Fibroblast of mammary gland (primary cell): ENCODE measurements at places on chromosomes 5 and 9.

- DNase-seq, result no peak
Measured at GRCh38 chr9:336039-336438, 121.4 kb downstream of the DOCK8 start.

DNA sequence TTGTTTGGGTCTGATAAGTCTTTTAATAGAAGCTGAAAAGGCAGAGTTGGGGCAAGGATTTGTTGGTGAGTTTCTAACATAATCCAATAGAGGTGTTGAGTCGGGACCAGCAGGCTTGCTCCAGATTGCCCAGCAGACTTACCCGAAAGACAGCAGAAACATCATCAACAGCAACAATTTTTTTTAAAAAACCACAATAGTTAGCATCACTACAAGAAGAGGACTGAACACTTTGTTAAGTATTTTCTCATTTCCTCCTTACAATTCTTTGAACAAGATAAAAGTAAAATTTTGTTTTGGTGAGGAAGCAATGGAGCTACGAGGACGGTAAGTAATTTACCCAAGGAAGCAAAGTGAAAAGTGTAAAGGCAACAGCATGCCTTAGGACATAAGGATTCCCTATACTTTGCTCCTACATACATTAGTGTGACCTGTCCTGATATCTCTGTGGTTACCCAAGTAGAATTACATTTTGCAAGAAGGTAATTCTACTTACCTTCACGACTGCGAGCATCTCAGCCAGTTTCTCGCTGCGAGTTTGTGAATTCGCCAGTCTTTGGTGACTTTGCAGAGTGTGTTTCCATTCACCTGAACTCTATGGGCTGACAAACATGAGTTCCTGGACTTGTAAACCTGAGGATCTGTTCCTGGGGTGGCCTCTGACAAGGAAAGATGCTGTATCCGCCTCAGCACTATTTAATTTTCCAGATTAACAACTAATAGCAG lies 13.2 kb downstream of the ITK start:
- DNase-seq, result no peak

DNA sequence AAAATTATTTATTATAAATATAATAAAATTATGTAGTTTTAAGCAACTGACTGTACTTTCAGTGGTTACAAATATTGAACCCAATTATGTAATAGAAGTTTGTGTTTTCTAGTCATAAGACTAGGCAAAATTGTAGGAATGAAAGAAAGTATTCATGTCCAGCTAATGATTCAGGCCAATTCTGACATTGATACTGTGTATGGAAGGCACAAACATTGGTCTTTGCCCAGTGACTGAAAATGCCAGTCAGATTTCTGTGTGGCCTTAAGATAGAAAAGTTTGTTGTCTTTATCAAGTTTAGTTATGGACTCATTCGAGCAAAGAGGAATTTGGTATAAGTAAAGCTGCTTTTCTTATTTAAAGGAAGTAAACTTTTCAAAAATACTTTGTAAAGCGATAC lies 60.3 kb downstream of the SLC12A2 start:
- DNase-seq, result no peak

GRCh38 chr5:59483971-59484472 lies 409.5 kb downstream of the PDE4D start:
- peak; percentile 18 for DNase-seq

DNA sequence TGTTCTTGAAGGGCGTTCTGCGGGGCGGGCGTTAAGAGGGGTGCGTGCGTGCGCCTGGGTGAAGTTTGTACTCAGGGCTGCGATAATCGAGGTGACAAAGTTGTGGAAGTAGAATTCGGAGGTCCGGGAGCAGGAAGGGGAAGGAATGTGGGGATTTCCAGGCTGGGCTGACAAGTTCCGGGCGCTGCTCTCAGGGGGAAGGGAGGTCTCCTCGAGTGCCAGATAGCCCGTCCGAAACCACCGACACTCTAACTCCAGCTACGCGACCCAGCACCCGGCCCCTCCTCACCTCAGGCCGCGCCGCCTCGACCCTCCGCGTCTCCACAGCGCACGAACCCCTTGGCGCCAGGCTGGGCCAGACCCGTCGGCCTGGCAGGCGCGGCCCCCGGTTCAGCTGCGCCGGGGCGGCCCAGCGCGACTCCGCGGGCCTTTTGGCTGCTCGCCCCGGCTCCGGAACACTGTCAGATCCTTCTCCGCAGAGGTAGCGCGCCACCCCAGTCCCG lies at the start of gene IL6ST:
IL6ST (minus strand) TSS at position 469 of the 503 bp plus-strand sequence. CDS start 18,685 bp downstream, outside the sequence.
- peak; percentile 63 for DNase-seq

DNA sequence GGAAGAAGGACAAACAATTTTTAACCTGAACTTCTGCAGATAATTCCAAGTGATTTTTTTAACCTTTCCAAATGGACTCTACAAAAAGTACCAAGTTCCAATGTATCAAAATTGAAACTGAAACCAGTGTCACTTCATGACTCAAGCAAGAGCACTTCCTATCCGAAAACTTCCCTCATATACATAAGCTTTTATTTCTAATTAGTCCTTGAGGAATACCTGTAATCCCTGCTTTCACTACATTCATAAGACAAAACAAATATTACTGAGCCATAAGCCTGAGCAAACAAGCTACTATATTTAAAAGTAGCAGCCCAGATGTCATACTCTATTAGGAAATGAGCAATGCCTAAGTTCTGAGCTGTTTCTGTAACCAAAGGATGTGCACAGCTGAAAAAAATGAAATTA lies 224.4 kb downstream of the EBF1 start:
- peak; percentile 56 for DNase-seq

- no peak for DNase-seq
Measured at GRCh38 chr9:32955655-32956478, 45.6 kb downstream of the APTX start.

DNA sequence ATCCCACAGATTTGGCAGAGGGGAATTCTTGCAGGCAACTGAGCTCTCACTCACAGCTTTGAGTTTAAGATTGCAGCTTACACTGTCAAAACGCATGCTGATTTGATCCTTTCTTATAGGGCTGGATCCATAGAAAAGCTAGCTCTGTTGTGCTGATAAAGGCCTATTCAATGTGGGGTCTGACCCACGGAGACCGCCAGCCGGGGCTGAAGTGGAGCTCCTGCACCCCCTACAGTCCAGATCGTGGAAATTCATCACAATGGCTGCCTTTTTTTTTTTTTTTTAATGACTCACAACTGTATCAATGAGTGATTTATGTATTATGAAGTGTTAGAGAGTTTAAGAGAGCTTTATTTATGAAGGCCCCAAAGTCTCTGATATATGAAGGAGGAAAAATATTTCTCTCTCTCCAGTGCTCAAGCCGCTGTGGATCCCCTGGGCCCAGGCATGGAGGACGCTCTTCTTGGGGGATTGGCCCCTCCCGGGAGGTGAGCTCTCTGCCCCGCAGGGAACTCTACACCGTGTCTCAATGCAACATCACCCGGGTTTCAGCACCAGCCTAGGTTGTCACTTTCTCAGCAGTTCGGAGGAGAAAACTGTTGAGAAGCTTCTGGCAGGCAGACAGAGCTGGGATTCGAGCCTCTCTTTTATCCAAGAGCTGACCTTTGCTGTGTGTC lies 700.2 kb downstream of the IRX1 start:
- DNase-seq, result no peak

DNA sequence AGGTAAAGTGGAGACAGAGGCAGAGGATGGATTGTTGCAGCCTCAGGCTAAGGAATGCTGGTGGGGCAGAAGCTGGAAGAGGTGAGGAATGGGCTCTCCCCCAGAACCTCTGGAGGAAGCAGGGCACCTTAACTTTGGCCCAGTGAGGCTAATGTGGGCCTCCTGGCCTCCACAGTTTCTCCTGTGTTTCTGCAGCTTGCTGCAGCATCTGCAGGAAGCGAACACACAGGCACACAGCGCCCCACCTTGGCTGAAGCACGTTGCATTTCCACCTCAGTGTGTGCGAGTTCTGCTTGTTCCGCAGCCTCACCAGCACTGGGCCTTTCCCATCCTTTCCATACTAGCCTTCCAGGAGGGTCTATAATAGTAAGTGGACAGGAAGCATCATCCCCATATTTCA lies 27.2 kb upstream of the ASS1 start:
- peak; percentile 6 for DNase-seq

GRCh38 chr5:120479066-120479465 lies 15.0 kb downstream of the PRR16 start:
- DNase-seq, result peak; percentile 53

- DNase-seq, result peak; percentile 94
Measured at GRCh38 chr5:112109331-112110007, 309.6 kb downstream of the EPB41L4A start.

- DNase-seq, result no peak
Measured at GRCh38 chr5:1017691-1018455, 9.3 kb downstream of the NKD2 start.

DNA sequence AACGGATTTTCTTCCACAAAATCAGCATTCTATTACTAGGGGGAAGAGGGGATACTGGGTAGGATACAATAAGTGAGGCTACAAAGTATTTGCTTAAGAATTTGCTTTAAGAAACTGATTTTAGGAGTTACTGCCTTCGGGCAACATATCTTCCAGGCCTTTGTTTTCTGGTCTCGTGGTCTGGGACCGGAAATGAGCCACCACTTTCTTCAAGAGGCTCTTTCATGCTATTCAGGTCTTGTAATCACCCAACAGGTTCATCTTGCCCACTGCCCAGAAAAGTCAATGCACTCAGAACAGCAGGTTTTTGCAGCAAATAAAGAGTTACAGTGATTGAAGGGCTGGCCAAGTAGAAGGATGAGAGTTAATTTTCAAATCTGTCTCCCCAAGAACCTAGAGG lies 6.6 kb upstream of the AOPEP start:
- no peak for DNase-seq

DNA sequence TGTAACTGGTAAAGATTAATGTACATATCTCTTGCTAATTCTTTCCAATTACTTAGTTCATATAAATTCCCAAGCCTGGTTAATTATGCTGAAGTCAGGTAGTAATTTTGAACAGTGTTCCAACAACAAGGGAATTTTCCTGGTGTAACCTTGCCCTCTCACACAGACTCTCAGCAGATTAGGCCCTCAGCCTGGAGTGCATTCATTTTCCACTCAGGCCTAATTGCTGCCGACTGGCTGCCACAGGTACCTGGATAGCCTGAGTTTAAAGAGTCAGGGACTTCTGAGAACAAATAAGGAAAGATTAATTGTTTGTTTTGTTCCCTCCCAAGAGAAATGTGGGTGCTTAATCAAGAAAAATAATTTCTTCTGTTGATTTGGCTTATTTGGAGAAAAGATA lies 71.4 kb downstream of the PPIC start:
- DNase-seq, result no peak

- peak; percentile 71 for DNase-seq
Measured at GRCh38 chr9:111854799-111855198, 41.8 kb upstream of the UGCG start.

- peak; percentile 68 for DNase-seq
Measured at GRCh38 chr9:131951905-131952304, 127.8 kb downstream of the MED27 start.

- no peak for DNase-seq
Measured at GRCh38 chr5:172678902-172679301, 37.8 kb downstream of the NEURL1B start.

GRCh38 chr9:97573482-97574073 lies 59.6 kb downstream of the TSTD2 start:
- DNase-seq, result peak; percentile 8

GRCh38 chr9:110086537-110086936 lies 121.4 kb downstream of the C9orf152 start:
- no peak for DNase-seq

DNA sequence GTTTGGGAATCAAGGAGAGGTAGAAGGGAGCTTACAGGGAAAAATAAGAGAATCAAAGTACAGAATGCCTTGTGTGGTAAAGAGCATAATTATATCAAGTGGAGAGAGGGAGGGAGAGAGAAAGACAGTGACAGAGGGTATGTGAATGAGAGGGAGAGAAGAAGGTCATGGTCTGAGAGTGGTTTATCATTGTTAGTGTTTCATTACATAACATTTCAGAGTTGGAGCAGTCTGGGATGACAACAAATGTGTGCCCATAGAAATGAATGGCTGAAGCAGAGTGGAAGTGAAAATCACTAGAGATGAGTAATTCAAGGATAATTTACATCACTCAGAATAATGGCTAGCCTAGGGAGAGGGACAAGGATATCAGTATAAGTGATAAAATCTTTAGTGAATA lies 799.2 kb downstream of the TLE1 start:
- DNase-seq, result no peak

DNA sequence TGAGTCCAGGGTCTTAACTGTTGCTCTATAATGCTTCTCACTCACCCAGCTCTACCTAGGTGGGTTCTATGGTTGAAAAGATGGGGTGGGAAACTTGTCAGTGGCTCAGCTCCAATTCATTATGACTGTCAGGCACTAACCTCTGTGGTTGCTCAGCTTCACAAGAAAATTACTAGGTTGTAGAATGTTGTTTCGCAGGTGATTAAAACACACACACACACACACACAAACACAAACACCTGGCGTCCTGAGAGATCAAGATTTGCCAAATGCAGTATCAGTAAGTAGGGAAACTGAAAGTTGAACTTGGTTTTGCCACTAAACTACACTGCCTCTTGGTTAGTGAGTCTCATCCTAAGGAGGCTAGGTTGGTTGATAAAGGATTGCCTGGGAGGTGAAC lies 2.8 kb downstream of the MCCC2 start:
- DNase-seq, result no peak

DNA sequence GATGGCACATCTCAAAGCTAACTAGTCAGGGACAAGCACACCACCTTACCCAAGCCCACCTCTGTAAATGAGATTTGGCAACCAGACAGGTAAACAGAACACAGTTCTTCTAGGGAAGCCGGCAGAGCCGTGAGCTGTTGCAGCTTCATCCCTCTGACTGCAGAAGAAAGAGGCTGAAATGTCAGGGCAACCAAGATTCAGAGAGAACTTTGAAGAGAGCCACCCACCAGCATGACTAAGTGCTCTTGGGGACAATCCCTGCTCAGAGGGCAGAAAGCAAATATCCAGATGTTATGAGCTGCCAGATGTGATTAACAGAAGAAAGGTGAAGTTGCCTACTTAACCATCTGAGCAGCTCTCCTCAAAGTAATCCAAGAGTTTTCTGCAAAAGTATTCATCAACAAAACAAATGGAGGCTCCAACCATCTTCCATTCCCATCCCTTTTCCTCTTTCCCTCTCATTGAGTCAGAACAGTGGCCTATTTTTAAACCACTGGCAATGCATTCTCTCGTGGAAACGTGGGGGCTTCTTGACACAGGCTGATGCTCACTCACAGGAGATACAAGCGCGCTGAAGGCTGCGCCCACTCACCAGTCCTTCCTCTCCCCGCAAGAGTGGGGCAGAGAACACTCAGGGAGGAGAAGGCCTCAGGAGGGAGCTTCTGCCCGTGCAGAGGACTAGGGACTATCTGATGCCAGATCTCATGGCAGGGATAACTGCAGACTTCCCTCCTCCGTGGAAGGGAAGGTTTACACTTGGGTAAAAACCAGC lies 57.1 kb downstream of the SLIT3 start:
- DNase-seq, result no peak

DNA sequence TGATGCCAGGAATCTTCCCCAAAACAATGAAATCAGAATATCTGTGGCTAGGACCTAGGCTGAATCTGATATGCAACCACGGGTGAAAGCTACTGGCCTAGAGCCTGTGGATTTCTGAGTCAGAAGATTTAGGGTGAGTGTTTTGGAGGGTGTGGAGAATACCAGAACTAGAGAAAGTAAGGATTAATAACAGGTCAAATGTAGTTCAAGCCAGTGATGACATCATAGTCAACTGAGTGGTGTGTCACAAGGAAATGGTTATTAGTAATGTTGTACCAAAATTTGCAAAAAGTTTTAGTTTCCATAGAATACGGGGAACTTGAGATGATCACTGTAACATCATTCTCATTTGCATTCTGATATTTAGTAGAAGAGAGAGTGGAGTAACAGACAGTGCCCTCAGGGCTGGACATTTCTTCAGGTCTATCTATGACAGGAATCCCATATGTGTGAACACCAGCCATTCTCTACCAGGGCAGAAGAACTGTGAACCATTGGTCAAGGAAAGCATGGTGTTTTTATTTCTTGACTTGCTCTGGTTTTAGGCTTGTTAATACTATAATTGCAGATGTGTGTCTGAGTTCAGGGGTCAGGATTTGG lies 3.7 kb downstream of the GALNT12 start:
- DNase-seq, result peak; percentile 98
